ENCODE measurements at places on chromosomes 5 and 9.

GRCh38 chr5:31935496-31936369, 238.4 kb downstream of the GOLPH3 start:
- DNase-seq, result no peak

GRCh38 chr9:128006332-128006996, 25.7 kb upstream of the EEIG1 start:
- DNase-seq, result no peak

- DNase-seq, result no peak
Observed at GRCh38 chr9:72856972-72857623, 95.8 kb downstream of the ALDH1A1 start.

DNA sequence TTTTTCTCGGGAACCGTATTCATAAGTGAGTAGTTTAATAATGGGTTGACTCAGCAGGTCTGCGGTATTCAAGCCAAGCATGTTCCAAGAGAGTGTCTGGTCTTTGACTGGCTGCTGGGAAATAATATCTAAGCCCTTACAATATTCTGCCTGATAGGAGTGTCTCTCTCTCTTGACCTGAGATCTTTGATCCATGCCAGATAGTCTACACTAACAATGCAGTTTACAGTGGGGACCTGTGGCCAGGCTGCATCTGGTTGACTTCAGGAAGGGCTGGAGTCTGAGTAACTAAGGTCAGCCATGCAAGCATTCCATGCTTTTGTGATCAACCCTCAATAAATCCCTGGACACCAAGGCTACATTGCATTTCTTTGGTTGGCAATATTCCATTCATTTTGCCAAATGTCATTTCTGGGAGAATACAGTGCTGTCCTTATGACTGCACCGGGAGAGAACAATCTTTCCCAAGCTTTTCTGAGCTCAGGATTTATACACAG, 195.5 kb downstream of the SEMA5A start:
- DNase-seq, result no peak

- no peak for DNase-seq
Observed at GRCh38 chr5:40318395-40318794, 361.3 kb upstream of the PTGER4 start.

GRCh38 chr5:159341906-159342310, 11.6 kb upstream of the IL12B start:
- DNase-seq, result peak; percentile 56

GRCh38 chr9:77531400-77531799, 116.7 kb downstream of the GNA14 start:
- no peak for DNase-seq

DNA sequence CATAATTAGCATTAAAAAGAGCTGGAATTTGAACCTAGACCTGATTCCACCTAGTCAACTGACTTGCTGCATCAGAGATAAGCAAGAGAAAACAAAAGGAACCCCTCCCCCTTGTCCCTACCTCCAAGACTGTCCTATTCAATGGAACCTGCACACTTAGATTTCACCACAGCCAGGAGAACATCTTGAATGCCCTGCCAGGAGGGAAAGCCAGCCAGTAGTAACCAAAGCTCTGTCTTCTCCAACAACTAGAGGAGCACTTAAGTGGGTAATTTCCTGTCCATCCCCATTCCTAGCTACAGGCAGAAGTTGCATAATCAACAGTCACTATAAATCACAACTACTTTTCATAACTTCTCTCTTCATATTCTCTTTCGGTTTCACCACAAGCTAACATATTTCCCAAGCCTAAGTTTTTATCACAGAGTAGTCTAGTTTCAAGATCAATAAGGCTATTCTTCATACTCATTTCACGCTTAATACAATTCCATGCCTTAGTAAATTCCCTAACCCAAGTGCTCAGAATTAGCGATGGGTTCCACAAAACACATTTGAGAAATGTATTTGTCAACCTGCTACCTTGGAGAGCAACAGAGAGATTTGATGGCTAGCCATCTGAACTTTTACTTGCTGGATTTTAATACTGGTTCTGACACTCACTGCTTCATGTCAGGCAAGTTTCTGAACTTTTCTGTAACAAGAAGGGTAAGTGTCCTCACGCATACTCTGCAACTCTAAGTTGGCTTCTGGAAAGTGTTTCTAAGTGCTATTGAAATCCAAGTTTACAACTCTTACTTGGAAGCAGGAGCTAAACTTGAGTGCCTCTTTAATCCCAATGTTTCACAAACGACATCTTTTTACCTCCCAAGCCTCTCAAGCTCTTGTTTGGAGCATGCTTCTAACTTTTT, 2.0 kb downstream of the DENND1A start:
- DNase-seq, result no peak

DNA sequence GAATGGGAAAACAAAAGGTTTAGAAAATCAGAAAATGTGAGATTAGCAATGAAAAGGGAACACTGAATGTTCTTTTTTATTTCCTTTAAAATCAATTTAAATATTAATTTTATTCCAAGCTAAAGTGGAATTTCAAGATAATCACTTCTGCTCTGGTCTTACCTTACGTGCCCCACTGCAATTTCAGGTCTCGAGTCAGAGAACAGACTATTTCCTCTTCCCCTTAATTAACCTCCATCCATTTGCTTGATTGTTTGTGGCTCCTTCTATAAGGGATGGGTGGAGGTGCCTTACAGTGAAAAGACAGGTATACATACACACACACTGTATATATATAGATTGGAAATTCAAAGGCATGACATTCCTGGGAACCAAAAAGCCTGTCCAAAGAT, 137.1 kb downstream of the SUSD1 start:
- no peak for DNase-seq

DNA sequence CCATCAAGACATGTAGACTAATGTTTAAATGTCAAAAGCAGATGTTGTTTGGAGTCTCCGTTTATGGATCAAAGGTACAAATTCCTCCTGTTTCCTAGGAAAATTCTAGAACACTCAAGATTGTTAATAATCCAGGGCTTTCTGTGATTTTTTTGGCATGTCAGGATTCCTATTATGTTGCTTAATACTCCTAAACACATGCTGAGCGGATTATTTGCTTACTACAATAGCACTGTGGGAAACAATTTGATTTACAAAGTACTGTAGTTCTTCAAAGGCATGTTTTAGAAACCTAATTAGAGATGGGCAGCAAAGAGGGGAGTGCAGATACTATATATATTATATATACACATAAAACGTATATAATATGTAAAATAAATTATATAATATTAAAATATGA, 19.0 kb upstream of the SCAMP1 start:
- no peak for DNase-seq

GRCh38 chr5:40939753-40940152, 30.5 kb downstream of the C7 start:
- DNase-seq, result no peak

- no peak for DNase-seq
Observed at GRCh38 chr5:175892015-175892800, 20.8 kb downstream of the CPLX2 start.

- no peak for DNase-seq
Observed at GRCh38 chr5:10192309-10192708, 57.4 kb downstream of the ATPSCKMT start.

- DNase-seq, result no peak
Observed at GRCh38 chr9:132935026-132935425, 9.4 kb downstream of the TSC1 start.

GRCh38 chr5:154380263-154380662, 65.5 kb upstream of the SAP30L start:
- no peak for DNase-seq

DNA sequence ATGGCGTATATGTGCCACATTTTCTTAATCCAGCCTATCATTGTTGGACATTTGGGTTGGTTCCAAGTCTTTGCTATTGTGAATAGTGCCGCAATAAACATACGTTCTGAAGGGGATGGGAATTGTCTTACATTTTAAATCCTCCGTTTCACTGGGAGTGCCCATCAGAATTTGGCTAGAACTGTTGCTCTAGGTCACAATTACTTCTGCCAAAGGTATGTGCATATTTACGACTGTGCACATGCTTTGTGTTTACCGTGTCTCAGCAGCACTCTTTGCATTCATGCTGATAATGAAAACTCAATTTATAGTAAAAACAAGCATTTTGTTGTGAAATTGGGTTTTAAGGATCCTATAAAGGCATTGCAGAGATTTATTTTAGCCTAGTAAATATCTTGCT, 151.9 kb upstream of the ZNF618 start:
- no peak for DNase-seq

- no peak for DNase-seq
Observed at GRCh38 chr5:140224658-140225057, 49.7 kb downstream of the CYSTM1 start.

DNA sequence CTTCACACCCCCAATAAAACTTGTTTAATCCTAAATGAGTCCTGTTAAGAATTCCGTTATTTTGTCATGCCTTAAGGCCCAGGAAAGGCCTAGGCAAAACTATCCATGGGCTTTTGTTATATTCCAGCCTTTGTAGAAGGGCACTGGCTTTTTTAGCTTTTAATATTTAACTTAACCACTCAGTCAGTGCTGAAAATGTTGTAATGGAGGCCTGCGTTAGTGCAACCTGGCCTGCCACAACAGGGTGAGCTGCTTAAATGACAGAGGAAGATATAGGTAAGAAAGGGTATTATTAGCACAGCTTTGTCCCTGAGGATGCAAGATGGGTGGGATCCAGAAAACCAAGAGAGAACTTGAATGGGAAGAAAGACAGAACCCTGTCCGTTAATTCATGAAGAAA, 40.2 kb upstream of the PCAT7 start:
- DNase-seq, result no peak

DNA sequence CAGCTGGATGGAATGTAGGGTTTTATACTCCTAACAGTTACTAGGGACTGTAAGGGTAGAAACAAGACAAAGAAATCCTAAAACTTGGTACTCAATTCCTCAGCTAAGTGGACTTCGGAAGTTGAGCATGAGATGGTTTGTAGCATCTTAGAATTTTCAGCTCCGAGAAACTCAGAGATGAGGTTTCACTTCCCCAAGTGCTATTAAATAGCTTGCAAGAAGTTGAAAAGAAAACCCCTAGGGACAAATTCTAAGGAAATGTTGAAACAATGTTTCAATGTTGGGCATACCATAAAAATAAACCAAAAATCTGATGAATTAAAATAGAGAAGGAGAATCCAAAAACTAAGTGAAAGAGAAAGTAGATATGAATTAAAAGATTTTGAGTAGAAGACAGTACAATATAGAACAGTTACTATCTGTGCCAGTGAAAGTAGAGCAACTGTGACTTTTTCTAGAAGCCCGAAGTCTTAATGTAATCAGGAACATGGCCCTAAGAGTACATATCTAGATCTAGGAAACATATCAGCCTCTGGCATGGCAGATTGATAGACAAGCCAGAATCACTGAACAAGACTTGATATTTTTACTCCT, 308.6 kb upstream of the RGMB start:
- DNase-seq, result no peak

- peak; percentile 59 for DNase-seq
Observed at GRCh38 chr9:113581865-113582697, 118.6 kb downstream of the RGS3 start.

DNA sequence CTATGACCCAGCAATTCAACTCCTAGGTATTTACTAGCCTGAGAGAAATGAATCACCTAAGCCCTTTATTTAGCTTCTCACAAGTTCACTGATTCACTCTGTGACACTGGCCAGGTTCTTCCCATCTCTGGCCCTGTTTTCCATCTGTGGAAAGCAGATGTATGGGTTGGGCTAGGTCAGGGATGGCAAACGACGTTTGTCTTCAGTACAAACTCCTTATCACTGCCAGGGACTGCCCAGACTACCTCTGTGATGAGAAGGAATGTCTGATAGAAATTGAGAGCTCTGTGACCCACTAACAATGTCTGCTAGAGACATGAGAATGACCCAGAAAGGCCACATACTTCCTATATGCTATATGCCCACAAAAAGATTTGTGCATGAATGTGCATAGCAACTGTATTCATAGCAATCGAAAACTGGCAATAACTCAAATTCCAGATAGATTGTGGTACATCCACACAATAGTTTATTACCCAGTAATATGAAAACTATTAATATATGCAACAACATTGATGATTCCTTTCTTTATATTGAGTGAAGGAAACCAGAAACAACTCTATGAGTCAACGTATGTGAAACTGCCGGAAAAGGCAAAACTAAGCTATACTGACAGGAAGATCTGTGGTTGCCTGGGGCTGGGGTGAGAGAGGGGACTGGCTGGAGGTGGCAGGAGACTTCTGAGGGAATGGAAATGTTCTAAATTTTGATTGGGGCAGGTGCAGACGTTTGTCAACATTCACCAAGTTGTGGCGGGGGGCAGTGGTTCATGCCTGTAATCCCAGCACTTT, 32.0 kb upstream of the ADAM19 start:
- peak; percentile 51 for DNase-seq

DNA sequence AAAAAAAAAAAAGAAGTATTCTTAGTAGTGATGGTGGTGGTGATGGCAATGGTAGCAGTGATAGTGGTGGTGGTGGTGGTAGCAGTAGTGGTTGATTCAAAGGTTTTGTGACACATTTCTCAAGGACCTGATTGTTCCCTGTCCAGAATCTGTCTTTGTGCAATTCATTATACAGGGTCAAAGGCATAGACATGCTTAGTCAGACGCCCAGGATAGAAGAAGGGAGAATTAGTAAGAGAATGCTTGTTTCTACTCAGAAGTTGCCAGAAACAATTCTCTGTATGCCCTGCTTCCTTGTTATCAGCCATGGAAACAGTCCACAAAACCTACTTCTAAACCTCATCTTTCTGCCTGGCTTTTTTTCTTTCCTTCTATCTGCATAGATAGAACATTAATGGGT, 89.4 kb downstream of the SLC44A1 start:
- DNase-seq, result no peak

- no peak for DNase-seq
Observed at GRCh38 chr9:13707612-13708576, 428.4 kb upstream of the MPDZ start.

DNA sequence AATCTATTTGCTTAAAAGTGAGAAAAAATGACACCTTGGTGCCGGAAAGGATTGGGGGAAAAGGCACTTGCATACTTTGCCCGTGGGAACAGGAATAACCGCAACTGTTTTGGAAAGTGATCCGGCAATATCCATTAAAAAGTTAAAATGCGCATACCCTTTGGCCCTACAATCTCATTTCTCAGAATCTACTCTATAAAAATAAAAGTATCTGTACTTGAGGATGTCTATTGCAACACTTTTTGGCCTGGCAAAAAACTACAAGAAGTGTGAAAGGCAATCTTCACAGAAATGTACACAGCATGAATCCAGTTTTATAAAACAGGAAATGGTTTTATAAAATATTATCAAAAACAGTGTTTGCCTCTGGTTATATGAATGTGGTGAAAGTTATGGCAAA, 58.3 kb upstream of the NFIL3 start:
- no peak for DNase-seq

DNA sequence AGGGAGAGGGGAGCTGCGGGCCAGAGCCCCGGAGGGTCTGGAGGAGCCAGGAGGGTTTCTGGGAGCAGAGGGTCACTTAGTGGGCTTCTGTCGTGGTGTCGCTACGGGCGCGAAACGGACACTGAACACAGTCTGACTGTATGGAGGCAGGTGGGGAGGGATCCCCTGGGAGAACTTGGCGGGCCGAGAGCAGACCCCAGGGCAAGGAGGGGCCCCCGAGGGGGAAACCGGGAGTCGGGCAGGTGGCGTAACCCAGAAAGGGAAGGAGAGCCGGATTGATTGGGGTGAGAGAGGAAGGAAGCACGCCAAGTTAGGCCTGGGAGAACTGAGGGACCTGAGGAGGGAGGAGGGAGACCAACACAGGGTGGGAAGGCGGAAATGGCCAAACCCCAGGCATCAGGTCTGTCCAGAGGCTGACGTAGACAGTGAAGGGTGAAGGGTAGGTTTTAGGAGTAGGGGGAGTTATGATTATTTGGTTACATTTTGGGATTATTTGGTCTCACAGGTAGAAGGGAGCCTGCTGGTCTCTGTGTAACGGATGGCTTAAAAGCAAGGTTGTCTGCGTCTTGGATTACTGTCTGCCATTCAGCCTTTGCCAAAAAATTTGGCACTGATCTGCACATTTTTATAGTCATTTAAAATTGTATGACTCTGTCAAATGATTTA, 3.3 kb upstream of the MSMP start:
- DNase-seq, result no peak
